A549 treated with GW870086 at 1 μM for 4 hours (cell line): ENCODE measurements at places on chromosomes 7 and 10. TPM values are rescaled to one million over a fixed set of nuclear protein-coding genes. Genes with fewer than 3 reads are reported as not detected.

Gene MCM10
- 19.7 to 24.0 TPM (median 21.3 TPM) in 5 replicates for total RNA-seq

Gene GIMAP4
- total RNA-seq = not detected in 5 replicates

Gene WNT8B
- total RNA-seq = not detected in 5 replicates

Gene OR2A42
- total RNA-seq = not detected in 5 replicates

Gene ITPRID1
- total RNA-seq = not detected in 5 replicates
